NCI-H510A (cell line): ENCODE measurements at places on chromosomes 11 and 22.
A peak's percentile ranks its signal among the peaks of the same experiment; 100 is the strongest.

DNA sequence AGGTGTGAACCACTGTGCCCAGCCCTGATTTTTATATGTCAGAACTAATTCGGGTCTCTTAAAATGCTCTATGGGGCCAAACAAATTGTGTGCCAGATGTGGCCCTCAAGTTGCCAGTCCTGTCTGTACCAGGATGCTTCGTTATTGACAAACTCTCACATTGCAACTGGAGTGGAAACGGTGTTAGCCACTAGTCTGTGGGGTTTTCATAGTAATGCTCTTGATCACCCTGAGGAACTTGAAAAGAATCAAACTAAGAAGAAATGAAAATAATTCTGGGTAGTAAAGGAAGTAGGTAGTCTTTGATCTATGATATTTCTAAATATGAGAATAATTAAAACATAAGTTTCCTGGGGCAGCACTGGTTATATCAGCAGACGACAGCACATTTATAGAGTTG, 67.3 kb upstream of the ADSL start:
- DNase-seq = no peak

DNA sequence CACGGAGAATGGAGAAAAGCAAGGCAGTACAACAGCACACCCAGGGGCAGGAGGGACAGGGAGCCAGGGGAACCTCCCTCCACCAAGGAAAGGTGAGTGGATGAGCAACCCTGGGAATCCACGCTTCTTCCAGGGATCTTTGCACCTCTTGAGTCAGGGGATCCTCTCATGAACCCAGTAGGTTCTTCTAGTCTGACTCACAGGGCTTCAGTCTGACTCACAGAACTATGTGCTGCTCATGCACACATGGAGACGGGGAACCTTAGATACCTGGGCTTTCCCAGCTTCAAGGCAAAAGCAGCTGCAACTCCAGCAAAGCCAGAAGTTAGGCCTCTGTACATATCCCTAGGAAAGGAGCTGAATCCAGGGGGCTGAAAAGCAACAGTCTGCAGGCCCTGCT, 1021.4 kb upstream of the TENM4 start:
- DNase-seq = no peak

- no peak for DNase-seq
Measured at GRCh38 chr11:119342362-119343130, 1.9 kb upstream of the C1QTNF5 start.

DNA sequence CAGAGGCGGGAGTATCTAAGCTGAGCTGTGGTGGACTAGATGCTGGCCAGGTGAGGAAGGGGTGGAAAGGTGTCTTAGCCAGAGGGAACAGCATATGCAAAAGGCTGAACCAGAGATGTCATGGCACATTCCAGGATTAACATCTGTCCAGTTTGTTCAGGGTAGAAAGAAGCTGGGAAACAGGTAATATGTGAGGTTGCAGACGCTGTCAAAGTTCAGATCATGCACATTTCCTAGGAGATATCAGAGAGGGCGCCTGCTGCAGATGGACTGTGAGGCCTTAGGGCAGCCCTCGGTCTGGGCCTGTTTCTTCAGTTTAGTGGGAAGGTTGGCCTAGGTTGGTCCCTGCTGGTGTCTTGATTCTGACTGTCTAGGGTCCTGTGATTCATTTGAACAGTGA, 97.7 kb upstream of the CRYBB3 start:
- no peak for DNase-seq

DNA sequence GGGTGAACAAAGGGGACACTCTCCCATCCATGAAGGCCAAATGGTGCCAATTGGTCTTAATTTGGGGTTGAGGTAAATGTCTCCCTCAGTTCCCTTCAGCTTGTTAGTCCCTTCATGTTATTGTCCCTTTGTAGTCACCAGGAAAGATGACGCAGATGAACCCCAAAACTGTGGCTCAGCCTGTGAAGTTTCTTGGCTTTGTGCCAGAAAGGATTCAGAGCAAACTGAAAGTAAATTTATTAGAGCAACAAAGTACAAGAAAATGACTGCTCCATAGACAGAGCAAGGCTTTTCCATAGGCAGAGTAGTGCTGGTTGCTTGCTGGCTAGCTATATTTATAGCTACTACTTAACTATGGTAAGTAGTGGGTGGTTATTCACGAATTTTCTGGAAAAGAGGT, 16.7 kb downstream of the OR4C3 start:
- DNase-seq = no peak

- peak; percentile 53 for DNase-seq
Measured at GRCh38 chr22:39170825-39171622, 18.5 kb upstream of the CBX7 start.

- DNase-seq = no peak
Measured at GRCh38 chr22:50601669-50602337, 1.2 kb downstream of the MAPK8IP2 start.

GRCh38 chr11:72231396-72232259, 7.1 kb downstream of the INPPL1 start:
- no peak for DNase-seq

GRCh38 chr11:65295001-65295400, 19.7 kb upstream of the CDC42EP2 start:
- no peak for DNase-seq

GRCh38 chr11:63760487-63761079, 8.0 kb downstream of the ZFTA start:
- DNase-seq = no peak

DNA sequence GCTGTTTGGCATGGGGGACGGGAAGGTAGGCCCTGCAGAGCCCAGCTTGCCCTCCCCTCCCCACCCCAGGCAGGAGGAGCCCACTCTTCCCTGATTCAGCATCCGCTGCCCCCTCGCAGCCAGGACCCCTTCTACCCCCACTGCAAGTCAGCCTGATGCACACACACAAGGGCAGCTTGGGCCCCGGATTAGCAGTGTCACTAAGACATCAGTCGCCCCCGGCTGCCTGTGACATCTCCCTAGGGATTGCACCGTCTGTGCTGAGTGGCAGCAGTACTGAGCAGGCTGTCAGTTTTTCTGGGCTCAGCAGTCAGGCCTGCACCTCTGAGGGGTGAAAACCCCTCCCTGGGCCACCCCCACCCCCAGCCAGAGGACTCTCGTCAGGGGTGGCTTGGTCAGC, 30.4 kb upstream of the SYT7 start:
- DNase-seq = no peak

- DNase-seq = no peak
Measured at GRCh38 chr22:26981541-26981940, 324.2 kb downstream of the MIAT start.

- DNase-seq = no peak
Measured at GRCh38 chr11:84316866-84317555, 1030.8 kb upstream of the CCDC90B start.

DNA sequence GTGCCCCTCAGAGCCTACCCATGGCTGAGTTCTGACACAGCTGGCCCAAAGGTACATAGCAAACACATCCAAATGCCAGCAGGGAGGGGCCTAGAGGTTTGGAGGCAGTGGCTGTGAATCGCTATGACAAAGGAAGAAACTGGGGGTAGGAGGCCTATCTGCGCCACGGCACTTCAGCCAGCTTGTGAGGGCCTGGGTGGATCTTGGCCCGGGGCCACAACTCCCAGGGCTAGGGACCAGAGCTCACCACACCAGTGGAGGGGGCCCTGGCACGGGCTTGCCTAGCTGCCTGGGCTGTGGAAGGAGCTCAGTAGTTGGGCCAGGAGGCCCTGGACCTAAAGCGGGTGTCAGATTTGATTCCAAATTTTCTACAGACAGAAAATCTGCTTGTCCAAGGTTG, 9.4 kb upstream of the NAP1L4 start:
- no peak for DNase-seq

DNA sequence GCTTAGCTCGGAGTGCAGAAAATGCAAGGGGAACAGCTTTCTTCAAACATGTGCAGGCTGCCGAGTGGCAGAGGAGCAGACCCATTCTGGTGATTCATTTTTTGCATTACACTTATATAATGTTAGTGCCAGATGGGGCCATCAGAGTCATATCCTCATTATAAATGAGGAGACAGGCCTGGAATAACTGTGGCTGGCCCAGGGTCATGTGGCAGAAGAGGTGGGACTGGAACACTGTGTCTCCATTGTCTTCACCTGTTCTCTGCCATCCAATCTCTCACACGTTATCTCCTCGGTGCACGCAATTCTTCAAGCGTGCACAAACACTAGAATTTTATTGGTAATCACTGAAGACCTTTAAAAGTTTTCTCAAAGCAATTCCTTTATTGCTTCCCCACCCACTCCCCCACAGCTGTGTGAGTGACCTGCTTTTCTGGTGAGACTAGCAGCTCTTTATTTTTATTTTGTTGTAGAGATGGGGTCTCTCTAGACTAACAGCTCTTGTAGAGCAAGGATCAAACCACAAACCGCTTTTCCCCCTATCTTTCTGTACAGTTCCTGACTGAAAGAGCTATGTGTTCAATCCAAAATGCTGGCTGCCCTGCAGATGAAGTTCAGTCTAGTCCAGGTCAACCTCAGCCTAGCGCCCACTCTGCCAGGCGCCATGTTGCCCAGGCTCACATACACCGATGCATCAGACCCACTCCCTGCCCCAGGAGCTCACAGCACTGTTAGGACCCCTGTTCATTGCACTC, 75.3 kb downstream of the ST3GAL4 start:
- no peak for DNase-seq

DNA sequence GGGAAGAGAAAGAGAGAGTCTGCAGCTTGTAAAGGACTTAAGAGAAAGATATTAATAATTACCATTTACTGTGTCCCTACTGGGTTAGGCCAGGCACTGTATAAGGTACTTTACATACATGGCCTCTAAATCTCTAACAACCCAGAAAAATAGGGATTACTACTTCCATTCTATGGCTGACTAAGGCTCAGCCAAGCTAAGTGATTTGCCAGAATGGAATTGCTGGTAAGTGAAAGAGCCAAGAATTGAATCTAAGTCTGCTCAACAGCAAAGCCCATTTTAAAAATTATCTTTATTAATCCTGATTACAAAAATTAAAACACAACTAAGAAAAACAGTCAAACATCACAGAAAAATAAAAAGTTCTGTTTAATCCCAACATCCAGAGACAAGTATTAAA, 21.4 kb downstream of the XRRA1 start:
- DNase-seq = no peak
